ENCODE measurements at places on chromosomes 7 and 10.

GRCh38 chr10:123945325-123945920, 53.8 kb upstream of the CPXM2 start:
- peak; percentile 22 for DNase-seq

GRCh38 chr7:106312906-106313305, 28.1 kb upstream of the NAMPT start:
- DNase-seq = no peak

DNA sequence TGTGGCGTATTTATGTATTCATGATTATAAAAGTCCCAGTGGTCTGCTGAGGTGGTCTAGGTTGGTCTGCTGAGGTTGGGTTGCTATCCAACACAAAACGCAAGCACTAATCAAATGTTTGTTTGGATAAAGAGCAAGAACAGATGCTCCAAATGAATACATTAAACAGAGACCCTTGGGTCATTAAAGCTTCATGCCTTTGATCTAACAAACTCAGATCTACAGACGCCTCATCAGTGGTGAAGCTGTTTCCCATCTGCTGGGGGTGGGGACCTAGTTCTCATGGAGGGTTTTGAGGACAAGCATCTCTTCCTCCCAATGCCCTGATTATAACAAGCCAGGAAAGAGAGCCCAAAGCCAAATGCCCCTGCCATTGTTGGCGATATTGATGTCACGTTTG, 786.7 kb downstream of the NRG3 start:
- no peak for DNase-seq

GRCh38 chr7:1007901-1008300, 24.9 kb downstream of the CYP2W1 start:
- no peak for DNase-seq

DNA sequence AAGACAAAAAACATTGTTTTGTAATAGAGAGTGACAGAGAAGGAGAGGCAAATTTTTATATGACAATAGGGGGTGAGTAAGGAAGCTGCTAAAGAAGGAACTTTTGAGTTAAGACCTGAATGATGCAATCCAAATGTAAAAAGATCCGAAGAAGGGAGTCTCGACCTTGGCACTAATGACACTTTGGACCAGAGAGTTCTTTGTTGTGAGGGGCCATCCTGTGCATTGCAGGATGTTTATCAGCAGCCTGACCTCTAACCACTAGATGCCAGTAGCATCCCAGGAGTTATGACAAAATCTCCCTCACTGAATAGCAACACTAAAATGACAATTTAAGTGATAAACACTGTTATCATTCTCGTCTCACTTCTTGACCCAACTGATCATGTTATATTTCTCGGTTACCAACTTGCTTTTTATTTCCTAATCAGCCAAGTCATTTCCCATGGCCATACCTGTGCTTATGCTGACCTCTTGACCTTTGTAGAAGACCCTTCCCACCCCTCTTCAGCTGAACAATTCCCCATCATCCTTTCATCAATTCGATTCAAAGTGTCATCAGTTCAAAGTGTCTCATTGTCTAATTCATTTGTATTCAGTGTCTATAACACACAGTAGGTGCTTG, 30.0 kb downstream of the DGKI start:
- DNase-seq = no peak

Measured in astrocyte of the hippocampus (primary cell).